ENCODE measurements at places on chromosomes 3 and 15.
A peak's percentile ranks its signal among the peaks of the same experiment; 100 is the strongest.

DNA sequence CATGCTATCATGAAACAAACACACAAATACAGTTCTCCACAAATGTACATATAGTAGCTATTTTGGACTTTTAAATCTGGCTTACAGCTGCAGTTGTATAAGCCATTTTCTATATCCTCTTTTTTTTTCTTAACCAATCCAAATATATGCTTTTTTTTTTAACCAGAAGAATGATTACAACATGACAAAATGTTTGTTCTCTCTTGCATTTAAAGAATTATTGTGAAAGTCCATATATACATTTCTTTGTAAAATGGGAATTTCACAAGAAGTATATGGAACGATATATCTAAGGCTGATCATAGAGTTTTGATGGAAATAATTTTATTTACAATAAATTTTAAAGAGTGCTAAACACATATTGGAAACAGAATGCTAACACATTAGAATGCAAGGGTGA is 95.6 kb downstream of the CD200R1L start:
- no peak for DNase-seq

DNA sequence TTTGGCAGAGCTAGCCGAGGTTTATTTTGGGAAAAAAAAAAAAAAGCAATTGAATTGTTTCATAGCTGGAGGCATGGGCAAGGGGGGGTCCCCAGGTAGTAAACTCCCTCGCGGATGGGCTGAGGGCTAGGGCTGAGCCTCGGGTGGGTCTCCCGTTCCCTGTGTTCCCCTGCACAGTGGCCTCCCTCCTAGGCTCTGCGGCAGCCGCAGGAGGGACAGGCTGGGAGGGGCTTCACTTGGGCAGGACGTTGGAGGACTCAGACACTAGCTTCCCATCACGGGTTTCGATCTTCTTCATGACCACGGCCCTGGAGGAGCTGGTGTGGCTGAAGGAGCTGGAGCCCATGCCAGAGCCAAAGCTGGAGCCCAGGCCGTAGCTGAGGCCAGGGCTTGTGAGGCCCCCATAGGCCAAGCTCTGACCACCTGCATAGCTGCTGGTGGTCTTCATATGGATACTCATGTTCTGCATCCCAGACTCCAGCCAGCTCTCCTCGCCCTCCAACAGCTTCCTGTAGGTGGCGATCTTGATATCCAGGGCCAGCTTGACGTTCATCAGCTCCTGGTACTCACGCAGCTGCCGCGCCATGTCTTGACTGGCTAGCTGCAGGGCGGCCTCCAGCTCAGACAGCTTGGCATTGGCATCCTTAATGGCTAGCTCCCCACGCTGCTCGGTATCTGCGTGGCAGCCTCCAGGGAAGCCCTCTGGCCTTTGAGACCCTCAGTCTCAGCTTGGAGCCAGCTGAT is 64.0 kb upstream of the CDAN1 start:
- no peak for DNase-seq

DNA sequence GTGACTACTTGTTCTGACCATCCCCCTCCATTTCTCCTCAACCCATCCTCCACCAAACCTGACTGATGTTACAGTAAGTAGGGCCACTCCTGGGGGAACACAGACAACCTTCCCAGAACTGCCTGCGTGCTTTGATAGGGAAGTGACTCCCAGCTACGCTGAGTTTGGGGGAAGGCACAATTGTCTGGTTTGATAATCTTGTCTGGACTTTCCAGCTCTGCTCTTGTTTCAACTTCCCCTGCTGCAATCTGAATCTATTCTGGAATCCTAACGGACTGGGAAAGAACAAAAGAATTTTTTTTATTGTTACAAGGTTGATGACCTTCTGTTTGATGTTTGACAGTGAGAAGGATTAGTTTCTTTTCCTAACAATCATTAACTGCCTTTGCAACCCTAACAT is 895.6 kb downstream of the ROBO1 start:
- DNase-seq: no peak

GRCh38 chr15:68990992-68991500 is 23.4 kb upstream of the NOX5 start:
- DNase-seq: no peak

DNA sequence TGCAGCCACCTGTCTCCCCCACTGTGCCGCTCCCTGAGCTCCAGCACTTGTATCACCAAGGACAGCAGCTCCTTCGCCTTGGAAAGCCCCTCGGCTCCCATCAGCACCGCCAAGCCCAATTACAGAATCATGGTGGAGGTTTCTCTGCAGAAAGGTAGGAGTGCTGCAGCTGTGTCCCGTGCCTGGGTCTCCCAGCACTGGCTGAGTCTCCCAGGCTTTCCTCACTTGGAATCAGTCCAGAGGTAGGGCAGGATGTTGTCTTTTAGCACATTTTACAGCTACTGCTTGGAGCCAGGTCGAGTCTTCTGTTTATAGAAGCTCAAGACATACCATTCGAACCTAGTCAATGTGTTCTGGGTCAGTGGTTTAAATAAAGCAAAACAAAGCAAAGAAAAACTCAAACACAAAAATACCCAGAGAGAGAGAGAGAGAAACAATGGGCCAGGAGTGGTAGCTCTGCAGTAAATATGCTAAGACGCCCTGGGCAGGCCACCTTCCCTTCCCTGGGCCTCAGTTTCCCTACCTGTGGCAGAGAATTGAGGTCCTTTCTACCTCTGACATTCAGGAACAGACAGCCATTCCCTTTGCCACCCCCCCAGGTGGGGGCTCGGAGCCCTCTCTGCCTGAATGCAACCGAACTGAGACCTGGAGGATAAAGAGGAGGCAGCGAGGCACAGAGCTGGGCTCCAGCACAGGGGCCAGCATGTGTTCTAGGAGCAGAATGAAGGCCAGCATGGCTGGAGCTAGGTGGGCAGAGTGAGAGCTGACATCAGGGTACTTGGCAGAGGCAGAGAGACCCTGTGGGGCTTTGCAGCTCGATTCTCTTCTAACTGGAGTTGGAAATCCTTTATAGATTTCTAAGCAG is 44.1 kb downstream of the STARD5 start:
- no peak for DNase-seq

GRCh38 chr3:7428206-7428718 is 567.3 kb downstream of the GRM7 start:
- DNase-seq: no peak

DNA sequence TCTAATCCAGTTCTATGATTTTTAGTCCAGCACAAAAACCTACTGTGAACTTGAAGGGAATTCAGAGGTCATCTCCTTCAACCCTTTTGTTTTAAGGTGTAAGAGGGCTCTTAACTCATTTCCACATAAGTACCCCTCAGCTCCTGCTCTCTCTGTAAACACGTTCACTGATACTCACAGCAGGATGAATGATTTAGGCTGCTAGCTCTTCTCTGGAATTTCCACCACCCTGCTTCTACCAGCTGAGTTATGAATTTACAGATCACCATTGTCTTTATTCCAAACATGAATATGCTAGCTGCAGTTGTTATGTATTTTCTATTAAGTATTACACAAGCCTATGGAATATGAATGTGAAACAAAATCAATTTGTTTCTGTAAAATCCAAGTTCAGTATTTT is 101.3 kb upstream of the NANOGP8 start:
- DNase-seq: no peak

- no peak for DNase-seq
Observed at GRCh38 chr3:194212161-194212844, 76.4 kb downstream of the HES1 start.

GRCh38 chr3:43106293-43106628 is 382 bp upstream of the POMGNT2 start:
- no peak for DNase-seq

DNA sequence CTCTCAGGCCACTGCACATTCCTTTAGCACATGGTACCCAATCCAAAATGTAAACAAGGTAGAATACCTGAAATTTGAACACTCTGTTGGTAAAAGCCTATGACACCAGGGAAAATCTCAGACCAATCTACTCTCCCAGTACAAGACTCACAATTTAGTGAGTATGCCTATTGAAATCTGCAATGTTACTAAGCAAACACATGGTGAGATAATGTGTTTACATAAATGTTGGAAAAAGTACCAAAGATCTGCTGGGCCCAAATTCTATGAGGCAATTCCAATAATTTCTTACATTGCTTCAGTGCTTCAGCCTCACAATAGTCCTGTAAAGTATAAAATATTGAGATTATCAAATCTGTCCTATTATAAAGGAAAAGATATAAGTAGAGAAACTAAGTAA is 536.1 kb downstream of the PYDC2 start:
- no peak for DNase-seq

- DNase-seq: no peak
Observed at GRCh38 chr3:13046569-13047274, 26.5 kb downstream of the IQSEC1 start.

GRCh38 chr15:67396114-67396513 is 124.8 kb upstream of the C15orf61 start:
- peak; percentile 21 for DNase-seq

- DNase-seq: no peak
Observed at GRCh38 chr3:95613993-95614392, 1200.4 kb upstream of the EPHA6 start.

- no peak for DNase-seq
Observed at GRCh38 chr15:63881431-63881830, 47.7 kb upstream of the HERC1 start.
